ENCODE measurements at places on chromosomes 2 and 18. TPM values are rescaled to one million over a fixed set of nuclear protein-coding genes. Genes with fewer than 3 reads are reported as not detected.

DNA sequence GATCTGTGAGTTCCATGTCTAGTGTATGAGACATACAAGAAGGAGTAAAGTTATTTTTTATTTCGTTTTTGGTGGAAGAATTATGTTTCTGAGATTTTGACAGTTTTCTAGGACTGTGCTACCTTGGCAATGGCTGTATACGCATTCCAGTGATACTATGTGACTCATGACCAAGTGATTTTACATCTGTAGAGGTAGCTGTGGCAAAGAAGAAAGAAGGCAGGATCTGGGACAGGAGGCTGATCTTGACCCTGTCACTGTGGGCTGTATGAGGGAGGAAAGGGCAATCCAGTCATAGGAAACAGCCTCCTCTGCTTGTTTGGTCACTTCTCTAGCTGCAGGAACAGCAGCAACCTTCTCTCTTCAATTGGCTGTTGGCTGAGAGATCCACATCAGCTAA lies 44.0 kb upstream of the PDCL3 start:
- no peak for DNase-seq
- H3K27me3 ChIP-seq: no peaks in the 10 kb centered on the region
- no peak overlapping the region for H3K27ac ChIP-seq
- H3K36me3 ChIP-seq: no peaks in the 10 kb centered on the region
- H3K4me3 ChIP-seq: no peak overlapping the region
- H3K4me1 ChIP-seq: no peaks in the 10 kb centered on the region

GRCh38 chr2:142174176-142174575 lies 43.4 kb upstream of the LRP1B start:
- H3K4me3 ChIP-seq: no peak overlapping the region
- no peak for DNase-seq
- no peaks in the 10 kb centered on the region for H3K27me3 ChIP-seq
- H3K4me1 ChIP-seq: no peaks in the 10 kb centered on the region
- no peaks in the 10 kb centered on the region for H3K36me3 ChIP-seq
- H3K27ac ChIP-seq: no peak overlapping the region

DNA sequence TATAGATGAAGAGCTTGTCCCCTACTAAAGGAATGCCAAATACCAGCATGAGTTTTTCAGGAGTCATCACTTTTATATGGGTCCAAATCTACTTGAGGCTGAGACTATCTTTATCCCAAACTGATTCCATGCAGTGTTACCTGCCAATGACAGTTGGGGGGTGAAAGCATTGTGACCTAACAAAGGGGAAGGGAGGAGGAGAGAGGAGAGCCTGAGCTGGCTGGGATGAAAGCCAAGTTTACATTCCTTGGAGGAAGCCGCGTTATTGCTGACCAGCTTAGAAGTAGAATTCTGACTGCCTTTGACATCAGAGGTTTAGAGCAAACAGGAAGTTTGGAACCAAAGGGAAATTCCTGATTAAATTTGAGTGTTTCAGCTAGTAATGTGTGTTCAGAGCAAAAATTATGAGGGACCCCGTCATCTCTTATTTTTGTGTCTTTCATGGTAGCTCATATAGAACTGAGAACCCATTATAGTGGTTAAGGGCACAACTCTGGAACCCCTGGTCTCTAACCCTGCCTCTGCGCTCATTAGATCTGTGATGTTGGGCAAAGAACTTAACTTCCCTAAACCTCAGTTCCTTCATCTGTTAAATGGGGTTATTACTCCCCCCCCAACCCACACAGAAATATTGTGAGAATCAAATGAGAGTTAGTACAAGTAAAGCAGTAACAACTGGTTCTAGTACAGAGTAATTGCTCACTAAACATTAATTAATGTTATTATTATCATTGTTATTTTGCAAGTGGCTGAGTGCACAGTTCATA lies 199.3 kb upstream of the EPAS1 start:
- peaks cover 19% of the 10 kb centered on the region for H3K4me1 ChIP-seq
- peak; percentile 79 for DNase-seq
- H3K27me3 ChIP-seq: no peaks in the 10 kb centered on the region
- H3K36me3 ChIP-seq: peaks cover 6% of the 10 kb centered on the region

- DNase-seq: no peak
- H3K4me3 ChIP-seq: no peak overlapping the region
- no peak overlapping the region for H3K27ac ChIP-seq
- H3K27me3 ChIP-seq: no peaks in the 10 kb centered on the region
Observed at GRCh38 chr2:210654091-210654490, 97.7 kb downstream of the CPS1 start.

GRCh38 chr2:47890711-47891368 lies 15.5 kb downstream of the FBXO11 start:
- H3K36me3 ChIP-seq: no peaks in the 10 kb centered on the region
- peaks cover 38% of the 10 kb centered on the region for H3K4me1 ChIP-seq
- H3K27ac ChIP-seq: no peak overlapping the region
- no peak for DNase-seq

GRCh38 chr2:133416736-133417135 lies 151.5 kb downstream of the NCKAP5 start:
- no peak for DNase-seq
- H3K4me1 ChIP-seq: peaks cover 7% of the 10 kb centered on the region
- H3K36me3 ChIP-seq: no peaks in the 10 kb centered on the region
- H3K4me3 ChIP-seq: no peak overlapping the region

DNA sequence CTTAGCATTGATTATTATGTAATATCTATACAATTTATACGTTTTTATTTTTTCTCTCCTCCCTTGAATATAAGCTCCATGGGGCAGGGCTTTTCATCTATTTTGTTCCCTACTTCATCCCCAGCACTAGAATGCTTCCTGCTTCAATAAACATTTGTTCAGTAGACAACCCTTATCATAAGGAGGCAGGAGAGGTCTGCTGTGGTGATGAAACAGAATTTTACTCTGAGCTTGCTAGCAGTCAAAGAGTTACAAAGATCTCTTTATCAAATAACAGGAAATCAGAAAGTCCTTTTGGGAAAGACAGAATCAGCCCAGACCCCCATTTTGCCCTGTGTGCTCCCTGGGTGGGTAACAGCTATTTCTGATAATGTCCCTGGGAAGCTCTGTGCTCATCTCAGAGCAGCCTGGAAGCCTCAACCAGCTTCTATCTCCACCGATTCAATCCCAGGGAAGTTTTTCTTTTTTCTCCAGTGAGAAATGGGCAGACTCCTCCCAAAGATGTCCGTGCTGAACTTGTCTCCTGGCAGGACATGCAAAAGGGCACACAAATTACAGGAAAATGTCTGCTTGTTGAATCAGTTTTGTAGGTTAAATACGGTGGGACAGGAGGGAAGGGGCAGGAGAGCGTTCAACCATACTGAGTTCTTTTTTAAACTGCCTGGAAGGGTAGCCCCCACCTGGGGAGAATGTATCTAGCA lies 84.7 kb upstream of the PKDCC start:
- peaks cover 19% of the 10 kb centered on the region for H3K4me1 ChIP-seq
- DNase-seq: no peak
- no peak overlapping the region for H3K27ac ChIP-seq

DNA sequence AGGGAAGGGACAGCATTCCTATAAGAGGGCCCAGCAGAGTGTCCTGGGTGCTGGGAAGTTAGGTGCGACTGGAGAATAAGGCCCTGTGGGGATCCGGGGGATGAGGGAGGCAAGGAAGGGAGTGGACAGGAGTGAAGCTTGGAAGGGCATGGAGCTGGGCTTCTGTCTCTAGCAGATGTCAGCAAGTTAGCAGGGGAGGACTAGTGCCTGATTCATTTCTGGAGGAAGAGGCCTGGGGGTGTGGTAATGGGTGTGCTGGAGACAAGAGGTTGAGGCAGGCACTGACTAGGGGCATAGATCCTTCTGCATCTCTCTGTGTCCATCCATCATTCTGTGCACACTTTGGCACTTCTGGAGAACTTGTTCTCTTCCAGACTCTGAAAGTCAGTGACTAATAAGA lies 134.7 kb downstream of the ACOXL start:
- H3K4me3 ChIP-seq: no peak overlapping the region
- H3K36me3 ChIP-seq: no peaks in the 10 kb centered on the region
- no peak for DNase-seq
- H3K4me1 ChIP-seq: no peaks in the 10 kb centered on the region
- no peaks in the 10 kb centered on the region for H3K27me3 ChIP-seq

DNA sequence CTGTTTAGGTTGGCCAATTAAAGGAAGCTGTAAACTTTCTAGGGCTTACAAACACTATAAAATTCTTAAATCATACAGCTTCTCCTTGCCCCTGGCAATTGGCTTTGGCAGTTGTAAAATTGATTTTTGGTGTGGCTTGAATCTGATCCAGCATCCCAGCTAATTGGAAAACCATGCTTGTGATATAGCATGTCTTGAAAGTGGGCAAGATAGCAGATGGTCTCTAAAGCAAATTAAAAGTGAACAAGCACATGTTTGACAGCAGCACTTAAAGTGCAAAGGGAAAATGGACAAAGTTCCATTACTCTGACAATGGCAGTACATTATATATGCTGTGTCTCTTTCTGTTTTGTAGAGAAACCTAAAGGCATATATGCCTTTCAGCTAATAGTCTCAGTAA lies 302.9 kb upstream of the NXPH2 start:
- no peak overlapping the region for H3K27ac ChIP-seq
- no peak for DNase-seq
- no peaks in the 10 kb centered on the region for H3K36me3 ChIP-seq
- no peak overlapping the region for H3K4me3 ChIP-seq

GRCh38 chr2:217964275-217965161 lies 38.3 kb downstream of the TNS1 start:
- H3K4me3 ChIP-seq: no peak overlapping the region
- H3K27me3 ChIP-seq: no peaks in the 10 kb centered on the region
- H3K4me1 ChIP-seq: peaks cover 27% of the 10 kb centered on the region
- H3K27ac ChIP-seq: peak overlapping the region; percentile 11

DNA sequence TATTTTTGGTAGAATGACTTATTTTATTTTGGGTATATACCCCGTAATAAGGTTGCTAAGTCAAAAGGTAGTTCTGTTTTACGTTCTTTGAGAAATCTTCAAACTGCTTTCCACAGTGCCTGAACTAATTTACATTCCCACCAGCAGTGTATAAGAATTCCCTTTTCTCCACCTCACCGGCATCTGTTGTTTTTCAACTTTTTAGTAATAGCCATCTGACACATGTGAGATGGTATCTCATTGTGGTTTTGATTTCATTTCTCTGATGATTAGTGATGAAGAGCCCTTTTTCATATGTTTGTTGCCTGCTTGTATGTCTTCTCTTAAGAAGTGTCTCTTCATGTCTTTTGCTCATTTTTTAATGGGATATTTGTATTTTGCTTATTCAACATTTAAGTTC lies 215.2 kb upstream of the TFPI start:
- DNase-seq: no peak
- no peak overlapping the region for H3K4me3 ChIP-seq
- H3K27ac ChIP-seq: no peak overlapping the region
- no peaks in the 10 kb centered on the region for H3K36me3 ChIP-seq
- H3K27me3 ChIP-seq: no peaks in the 10 kb centered on the region
- no peaks in the 10 kb centered on the region for H3K4me1 ChIP-seq

DNA sequence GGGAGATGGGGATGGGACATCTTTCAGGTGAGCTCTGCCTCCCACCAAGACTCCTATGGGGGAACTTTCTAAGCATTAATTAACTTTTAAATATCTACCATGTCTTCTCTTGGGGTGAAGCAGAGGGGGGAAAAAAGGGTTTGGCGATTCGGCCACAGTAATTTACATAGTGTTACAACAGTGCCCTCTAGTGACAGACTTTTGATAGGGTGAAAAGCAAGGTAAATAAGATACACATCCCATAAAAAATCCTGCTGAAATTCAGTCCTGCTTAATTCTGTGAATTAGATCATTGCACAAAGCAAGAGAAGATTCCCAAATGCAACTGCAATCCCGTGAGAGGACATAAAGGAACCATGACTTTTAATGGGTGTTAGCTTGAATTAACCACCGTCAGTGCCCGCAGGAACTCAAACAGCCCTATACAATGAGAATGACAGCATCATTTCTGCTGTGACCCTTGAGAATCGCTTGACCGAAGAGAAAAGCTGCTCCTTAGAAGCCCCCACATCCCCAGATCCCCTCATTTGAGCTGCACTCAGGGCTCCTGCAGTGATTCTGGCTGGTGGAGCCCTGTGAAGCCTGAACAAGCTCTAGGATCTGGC lies 32.8 kb downstream of the FAM124B start:
- no peak for DNase-seq
- H3K36me3 ChIP-seq: no peaks in the 10 kb centered on the region
- no peaks in the 10 kb centered on the region for H3K27me3 ChIP-seq
- H3K4me3 ChIP-seq: no peak overlapping the region
- no peaks in the 10 kb centered on the region for H3K4me1 ChIP-seq

DNA sequence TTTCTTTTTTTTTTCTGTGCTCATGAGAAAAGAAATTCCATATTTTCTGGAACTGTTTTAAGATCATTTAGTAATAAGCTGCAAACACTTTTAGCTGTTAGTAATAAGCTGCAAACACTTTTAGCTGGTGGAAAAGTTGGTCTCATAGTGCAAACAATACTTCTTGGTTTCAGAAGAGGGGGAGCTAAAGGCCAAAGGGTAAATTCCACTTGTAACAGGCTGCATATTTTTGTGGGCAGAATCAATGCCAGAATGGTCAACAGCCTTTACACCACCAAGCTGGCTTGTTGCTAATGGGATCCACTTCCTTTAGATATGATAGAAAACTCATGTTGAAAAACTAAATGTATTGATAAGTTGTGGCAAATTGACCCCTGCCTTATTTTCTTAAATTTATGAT lies 356.8 kb downstream of the NR4A2 start:
- no peaks in the 10 kb centered on the region for H3K4me1 ChIP-seq
- no peak overlapping the region for H3K27ac ChIP-seq
- H3K4me3 ChIP-seq: no peak overlapping the region
- no peaks in the 10 kb centered on the region for H3K27me3 ChIP-seq
- no peak for DNase-seq

DNA sequence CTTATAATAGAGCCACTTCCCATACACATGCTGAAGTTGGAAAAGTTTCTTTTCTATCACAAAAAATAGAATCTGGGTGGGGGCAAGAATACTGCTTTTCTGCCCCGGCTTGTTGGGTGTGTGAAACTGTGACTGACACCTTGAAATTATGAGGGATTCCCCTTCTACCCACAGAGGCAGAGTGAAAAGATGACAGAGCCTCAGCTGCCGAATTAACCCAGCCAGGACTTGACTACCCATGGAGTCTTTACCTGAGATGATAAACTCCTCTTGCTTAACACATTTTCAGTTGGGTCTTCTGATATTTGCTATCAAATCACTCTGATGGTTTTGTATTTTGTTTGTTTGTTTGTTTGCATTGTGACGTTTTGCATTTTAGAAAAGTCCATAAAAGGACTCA lies 66.0 kb upstream of the PMAIP1 start:
- H3K4me1 ChIP-seq: no peaks in the 10 kb centered on the region
- no peaks in the 10 kb centered on the region for H3K36me3 ChIP-seq
- H3K27ac ChIP-seq: no peak overlapping the region
- no peak overlapping the region for H3K4me3 ChIP-seq

- no peaks in the 10 kb centered on the region for H3K36me3 ChIP-seq
- H3K27ac ChIP-seq: no peak overlapping the region
- H3K4me1 ChIP-seq: no peaks in the 10 kb centered on the region
Observed at GRCh38 chr2:10183146-10183675, 60.7 kb downstream of the RRM2 start.

- H3K27me3 ChIP-seq: no peaks in the 10 kb centered on the region
- peaks cover 2% of the 10 kb centered on the region for H3K36me3 ChIP-seq
- no peak for DNase-seq
- no peaks in the 10 kb centered on the region for H3K4me1 ChIP-seq
Observed at GRCh38 chr18:6159426-6159825, 255.3 kb downstream of the L3MBTL4 start.

The C2orf81 gene
- 11.5 TPM for total RNA-seq

The SEPTIN10 gene
- total RNA-seq: 89.2 TPM

The CNRIP1 gene
- total RNA-seq: 14.1 TPM

The ATOH8 gene
- total RNA-seq: 88.0 TPM

The MATN3 gene
- 9.2 TPM for total RNA-seq

The TLX2 gene
- total RNA-seq: not detected

The DYSF gene
- total RNA-seq: 60.8 TPM

The TGOLN2 gene
- total RNA-seq: 172 TPM

The GRHL1 gene
- 18.0 TPM for total RNA-seq

The CNOT11 gene
- 29.3 TPM for total RNA-seq

The PSMA8 gene
- not detected for total RNA-seq

The NYAP2 gene
- total RNA-seq: 2.0 TPM

The CDH20 gene
- total RNA-seq: not detected

Data from upper lobe of left lung (tissue), 6 donors.